ENCODE measurements at places on chromosomes 7 and 10.

DNA sequence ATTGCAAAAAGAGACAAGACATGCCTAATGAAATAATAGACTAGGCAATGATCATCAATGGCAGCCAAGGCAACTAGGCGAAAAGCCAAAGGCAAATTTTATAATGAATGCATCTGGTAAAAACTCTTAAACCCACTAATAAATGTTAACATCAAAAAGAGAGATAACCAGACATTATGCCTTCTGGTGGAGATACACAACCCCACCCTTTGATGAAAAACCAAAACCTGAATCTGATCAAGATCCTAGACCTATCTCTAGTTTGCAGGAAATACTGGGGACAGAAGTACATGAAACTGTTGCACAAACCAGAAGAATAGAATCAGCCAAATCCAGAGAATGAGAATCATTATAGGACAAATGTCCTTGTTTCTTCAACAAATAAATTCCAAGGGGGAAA lies 22.0 kb upstream of the GSAP start:
- DNase-seq, result no peak

GRCh38 chr10:44205067-44205466 lies 179.8 kb downstream of the CXCL12 start:
- no peak for DNase-seq

- no peak for DNase-seq
Observed at GRCh38 chr7:74263399-74264120, 9.4 kb upstream of the RFC2 start.

- DNase-seq, result no peak
Observed at GRCh38 chr10:124213471-124213870, 120.1 kb upstream of the CHST15 start.

DNA sequence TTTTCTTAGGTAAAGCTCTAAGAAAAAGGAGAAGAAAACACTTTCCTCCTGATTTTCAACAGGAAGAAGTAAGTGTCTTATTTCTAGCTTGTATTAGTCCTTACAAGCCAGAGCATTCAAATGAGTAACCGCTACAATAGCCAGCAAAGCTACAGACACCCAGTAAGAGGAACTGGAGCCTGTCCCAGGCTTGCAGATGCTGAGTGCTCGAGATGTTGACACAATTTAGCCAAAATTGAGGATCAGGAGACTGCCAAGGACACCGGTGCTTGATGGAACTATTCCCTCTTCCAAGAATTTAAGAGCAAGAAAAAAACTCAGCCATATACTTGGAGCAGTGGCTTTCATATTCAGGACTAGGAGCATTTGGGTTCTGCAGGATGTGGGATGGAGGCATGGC lies 149.3 kb upstream of the DPP6 start:
- DNase-seq, result no peak

- DNase-seq, result no peak
Observed at GRCh38 chr10:117412469-117413010, 37.3 kb upstream of the PDZD8 start.

GRCh38 chr10:68543004-68543918 lies 15.9 kb upstream of the SLC25A16 start:
- no peak for DNase-seq

GRCh38 chr10:127485153-127485857 lies 63.8 kb upstream of the NPS start:
- DNase-seq, result no peak

DNA sequence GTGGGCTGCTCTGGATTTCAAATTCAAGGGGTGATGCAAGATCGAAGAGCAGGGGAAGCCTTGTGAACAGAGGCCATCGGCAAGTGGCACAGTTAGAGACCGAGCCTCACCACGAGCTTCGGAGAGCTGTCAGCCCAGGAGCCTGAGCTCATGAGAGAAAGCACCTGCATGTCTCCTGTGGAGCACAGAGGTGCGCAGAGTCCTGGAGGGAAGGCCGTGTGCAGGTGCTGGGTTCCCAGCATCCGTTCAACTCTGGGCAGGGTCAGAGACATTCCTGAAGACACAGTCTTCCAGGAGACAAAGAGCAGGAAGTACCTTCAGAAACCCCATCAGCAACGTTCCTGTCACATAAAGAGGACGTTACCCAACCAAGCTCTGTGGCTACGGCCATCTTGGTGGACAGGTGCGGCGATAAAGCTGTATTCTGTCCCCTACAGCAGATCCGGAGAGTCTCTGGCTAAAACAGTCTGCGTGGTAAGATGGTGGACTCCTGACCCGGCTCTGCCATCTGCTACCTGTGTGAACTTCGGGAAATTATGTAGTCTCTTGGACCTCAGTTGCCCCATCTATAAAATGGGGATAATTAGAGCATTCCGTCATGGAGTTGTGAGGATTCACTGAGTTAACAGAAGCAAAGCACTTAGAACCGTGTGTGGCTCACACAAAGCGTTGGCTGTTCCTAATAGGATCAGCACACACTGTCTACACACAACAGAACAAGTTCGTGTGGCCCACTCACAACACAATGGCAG lies 40.6 kb downstream of the NOD1 start:
- no peak for DNase-seq

- DNase-seq, result peak; percentile 35
Observed at GRCh38 chr7:149414745-149415390, 46.0 kb downstream of the ZNF777 start.

GRCh38 chr7:106281585-106282318 lies 3.0 kb downstream of the NAMPT start:
- no peak for DNase-seq

DNA sequence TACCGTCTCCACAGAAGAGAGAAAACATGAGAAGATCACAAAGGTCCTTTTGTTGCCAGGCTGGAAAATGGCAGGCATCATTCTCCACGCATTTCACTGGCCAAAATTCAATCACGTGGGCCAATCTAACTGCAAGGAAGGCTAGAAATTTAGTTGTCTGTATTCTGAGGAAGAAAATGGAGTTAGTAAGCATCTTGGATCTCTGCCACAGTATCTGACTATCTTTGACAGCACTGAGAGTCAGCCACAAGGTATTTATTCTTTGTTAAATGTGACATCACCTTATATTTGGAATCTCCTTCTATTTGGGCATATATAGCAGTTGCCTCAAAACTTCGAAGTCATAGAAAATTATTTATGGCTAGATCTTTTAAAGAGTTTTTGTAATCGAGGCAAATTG lies 213.9 kb downstream of the NSUN6 start:
- no peak for DNase-seq

DNA sequence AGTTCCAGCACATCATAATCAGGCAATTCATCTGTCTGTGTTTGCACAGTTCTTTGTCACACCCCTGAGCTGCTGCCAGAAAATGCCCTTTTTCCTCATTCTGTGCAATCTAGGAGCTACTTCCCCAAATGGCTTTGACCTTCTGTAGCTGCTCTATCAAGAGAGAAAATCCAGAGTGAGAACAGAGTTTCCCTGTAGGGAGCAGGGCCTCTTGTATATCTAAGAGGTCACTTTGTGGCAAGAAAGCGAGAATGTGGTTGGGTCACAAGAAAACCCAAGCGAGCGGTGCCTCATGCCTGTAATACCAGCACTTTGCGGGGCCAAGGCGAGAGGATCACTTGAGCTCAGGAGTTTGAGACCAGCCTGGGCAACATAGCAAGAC lies 24.3 kb downstream of the SLC29A3 start:
- no peak for DNase-seq

- DNase-seq, result no peak
Observed at GRCh38 chr7:2417981-2418481, 14.6 kb downstream of the CHST12 start.

- no peak for DNase-seq
Observed at GRCh38 chr7:118080947-118081346, 103.0 kb upstream of the LSM8 start.

- no peak for DNase-seq
Observed at GRCh38 chr7:146645383-146645976, 528.9 kb downstream of the CNTNAP2 start.

DNA sequence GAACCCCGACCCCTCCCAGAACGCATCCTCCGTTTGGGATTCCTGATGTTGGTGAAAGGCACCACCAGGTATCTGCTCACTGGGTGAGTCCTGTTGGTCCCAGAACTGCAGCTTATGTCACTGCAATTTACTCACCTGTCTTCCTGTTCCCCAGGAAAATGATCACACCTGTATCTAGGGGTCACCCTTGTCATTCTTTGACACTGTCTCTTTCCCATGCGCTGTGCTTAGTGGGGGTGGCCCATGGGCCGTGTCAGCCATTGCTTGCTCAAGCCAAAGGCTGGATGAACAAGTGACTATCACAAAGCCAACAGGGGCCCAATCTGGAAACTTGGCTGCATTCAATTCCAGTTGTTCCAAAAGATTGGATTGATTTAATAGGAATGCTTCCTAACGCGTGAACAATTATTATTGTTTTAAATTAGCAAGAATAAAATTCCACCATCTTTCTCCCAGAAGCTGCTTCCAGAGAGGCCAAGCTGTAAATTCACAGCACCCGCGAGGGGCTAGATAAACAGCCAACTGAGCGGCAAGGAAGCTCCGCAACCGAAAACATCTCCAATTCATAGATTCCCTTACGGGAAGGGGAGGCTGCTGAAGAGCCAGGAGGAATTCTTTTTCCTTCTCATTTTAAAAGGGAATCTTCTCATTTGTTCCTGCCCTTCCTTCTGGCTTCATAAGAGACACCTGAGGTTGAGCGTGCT lies 134.8 kb upstream of the ZMIZ1 start:
- DNase-seq, result no peak

DNA sequence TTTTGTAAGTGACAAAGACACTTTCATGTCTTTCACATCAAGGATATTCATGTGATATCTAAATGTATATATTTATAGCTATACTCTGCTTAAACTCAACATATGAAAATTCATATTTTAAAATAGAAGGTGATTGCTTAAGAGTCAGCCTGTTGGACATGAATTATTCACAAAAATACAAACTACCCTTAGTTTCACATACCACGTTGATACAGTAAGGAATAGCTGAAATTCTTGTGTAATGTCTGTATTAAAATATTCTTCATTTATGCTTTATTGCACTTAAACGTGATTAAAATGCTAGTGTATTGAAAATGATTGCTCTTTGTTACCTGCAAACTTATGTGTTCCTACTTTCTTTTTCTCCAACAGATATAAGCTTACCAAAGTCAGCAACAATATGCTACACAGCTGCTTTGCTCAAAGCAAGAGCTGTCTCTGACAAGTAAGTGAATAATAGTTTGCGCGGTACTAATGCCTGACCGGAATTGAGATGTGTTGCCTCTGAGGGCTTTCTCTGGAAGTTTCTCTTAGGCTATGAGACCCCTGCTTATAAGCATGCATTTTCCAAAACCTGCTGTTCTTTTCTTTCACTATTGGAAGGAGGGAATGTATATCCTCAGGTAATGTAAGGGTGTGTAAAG lies 133.8 kb downstream of the WNT2 start:
- no peak for DNase-seq

- DNase-seq, result no peak
Observed at GRCh38 chr7:23098460-23098859, 7.1 kb upstream of the KLHL7 start.

DNA sequence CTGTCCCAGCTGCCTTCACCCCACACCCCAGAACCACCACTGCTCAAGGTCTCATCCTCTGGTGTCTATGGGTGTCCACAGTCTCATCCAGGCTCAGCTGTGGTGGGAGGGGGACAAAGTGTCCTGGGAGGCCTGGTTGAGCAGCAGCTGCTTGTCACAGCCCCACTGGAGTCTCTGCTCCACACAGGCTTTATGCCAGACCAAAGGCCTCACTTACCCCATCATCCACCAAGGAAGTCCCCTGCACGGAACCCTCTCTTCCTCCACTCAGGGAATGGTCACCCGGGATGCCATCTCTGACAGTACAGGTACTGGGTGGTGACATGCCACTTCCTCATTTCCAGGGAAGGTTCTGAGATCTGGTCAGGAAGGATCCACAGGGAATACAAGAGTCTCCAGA lies 925.4 kb upstream of the ZNF722 start:
- DNase-seq, result no peak

- no peak for DNase-seq
Observed at GRCh38 chr7:28096713-28097112, 83.9 kb downstream of the JAZF1 start.

- DNase-seq, result no peak
Observed at GRCh38 chr10:73576178-73576889, 14.8 kb downstream of the USP54 start.

GRCh38 chr10:88232029-88232895 lies 350.9 kb downstream of the RNLS start:
- no peak for DNase-seq

GRCh38 chr7:2116989-2117591 lies 115.7 kb downstream of the MAD1L1 start:
- DNase-seq, result no peak

DNA sequence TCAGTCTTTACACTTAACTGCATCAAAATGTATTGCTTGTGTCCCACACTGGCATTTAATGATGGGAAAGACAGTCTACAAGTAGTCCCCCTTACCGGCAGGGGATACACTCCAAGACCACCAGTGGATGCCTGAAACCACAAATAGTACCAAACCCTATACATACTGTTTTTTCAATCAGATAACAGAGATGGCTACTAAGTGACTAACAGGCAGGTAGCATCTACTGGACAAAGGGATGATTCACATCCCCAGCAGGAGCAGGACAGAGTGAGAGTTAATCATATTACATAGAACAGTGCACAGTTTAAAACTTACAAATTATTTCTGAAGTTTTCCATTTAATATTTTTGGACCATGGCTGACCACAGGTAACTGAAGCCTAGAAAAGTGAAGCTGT lies 13.2 kb downstream of the TMEM243 start:
- DNase-seq, result no peak

GRCh38 chr10:69787681-69788080 lies 14.0 kb upstream of the COL13A1 start:
- DNase-seq, result no peak

GRCh38 chr10:98460837-98461499 lies 14.2 kb upstream of the HPS1 start:
- DNase-seq, result no peak

DNA sequence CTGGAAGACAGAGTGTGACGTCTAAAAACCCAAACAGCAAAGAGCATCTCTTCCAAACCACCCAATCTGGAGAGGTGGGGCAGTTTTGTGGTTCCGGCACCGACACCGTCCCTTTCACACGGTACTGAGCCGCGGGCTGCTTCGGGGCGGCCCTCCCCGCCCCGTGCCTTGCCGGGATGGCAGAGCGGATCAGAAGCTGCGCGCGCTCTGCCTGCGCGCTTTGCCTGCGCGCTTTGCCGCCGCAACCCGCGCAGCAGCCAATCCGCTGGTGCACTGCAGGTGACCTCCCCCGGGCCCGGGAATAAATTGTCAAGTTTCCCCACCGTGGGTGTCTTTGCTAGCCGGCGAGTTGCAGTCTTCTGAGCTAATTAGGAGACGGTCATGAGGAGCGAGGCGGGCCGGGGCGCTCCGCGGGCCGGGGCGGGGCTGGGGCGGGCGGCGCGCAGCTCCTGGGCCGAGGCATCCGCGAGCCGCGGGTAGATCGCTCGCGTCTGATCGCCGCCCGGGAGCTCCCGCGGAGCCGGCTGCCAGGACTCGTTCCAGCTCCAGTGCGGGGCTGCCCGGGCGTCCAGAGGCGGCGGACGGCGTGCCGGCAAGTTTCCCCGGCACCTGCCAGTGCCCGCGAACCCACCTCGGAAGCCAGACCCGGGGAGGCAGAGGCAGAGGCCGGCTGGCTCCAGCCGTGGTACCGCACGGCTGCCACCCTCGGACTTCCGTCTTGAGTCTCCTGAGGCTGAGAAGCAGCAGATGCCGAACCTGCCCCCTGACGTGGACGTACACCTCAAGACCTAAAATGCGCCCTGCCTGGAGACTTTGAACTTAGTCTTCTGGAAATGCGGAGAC lies 536.0 kb upstream of the GALNT17 start:
- no peak for DNase-seq

GRCh38 chr7:149226840-149227494 lies 12.5 kb upstream of the ZNF212 start:
- DNase-seq, result no peak
